ENCODE measurements at places on chromosomes 3 and 15. TPM values are rescaled to one million over a fixed set of nuclear protein-coding genes. Genes with fewer than 3 reads are reported as not detected.

Gene WNT5A
- 1.1 TPM for total RNA-seq

GRCh38 chr3:30188713-30189112 is 417.7 kb upstream of the TGFBR2 start:
- peak; percentile 28 for DNase-seq
- H3K27ac ChIP-seq, result no peak overlapping the region
- H3K4me1 ChIP-seq, result no peaks in the 10 kb centered on the region

- H3K27me3 ChIP-seq, result no peaks in the 10 kb centered on the region
- H3K4me3 ChIP-seq, result no peak overlapping the region
- DNase-seq, result no peak
- H3K4me1 ChIP-seq, result peaks cover 47% of the 10 kb centered on the region
- H3K27ac ChIP-seq, result no peak overlapping the region
These were observed 111.5 kb downstream of the PDZRN3 start for GRCh38 chr3:73513260-73513659.

- H3K36me3 ChIP-seq, result no peaks in the 10 kb centered on the region
- no peak for DNase-seq
- no peak overlapping the region for H3K4me3 ChIP-seq
- H3K4me1 ChIP-seq, result no peaks in the 10 kb centered on the region
- H3K27ac ChIP-seq, result no peak overlapping the region
- no peaks in the 10 kb centered on the region for H3K27me3 ChIP-seq
These were observed 526.8 kb upstream of the CCDC54 start for GRCh38 chr3:106850437-106850836.

Gene ROPN1B
- not detected for total RNA-seq

GRCh38 chr3:4449043-4449805 is 17.8 kb downstream of the SUMF1 start:
- peaks cover 3% of the 10 kb centered on the region for H3K36me3 ChIP-seq
- H3K4me3 ChIP-seq, result no peak overlapping the region

Gene IGSF10
- 0.22 TPM for total RNA-seq

Gene ABHD17C
- 2.6 TPM for total RNA-seq

- H3K36me3 ChIP-seq, result no peaks in the 10 kb centered on the region
- no peak for DNase-seq
- no peak overlapping the region for H3K27ac ChIP-seq
- peaks cover 68% of the 10 kb centered on the region for H3K4me1 ChIP-seq
These were observed 19.5 kb downstream of the BMF start for GRCh38 chr15:40088929-40089755.

GRCh38 chr15:60009124-60009960 is 5.2 kb downstream of the FOXB1 start:
- peaks cover 14% of the 10 kb centered on the region for H3K27me3 ChIP-seq
- H3K4me3 ChIP-seq, result no peak overlapping the region
- no peak for DNase-seq
- H3K27ac ChIP-seq, result no peak overlapping the region

DNA sequence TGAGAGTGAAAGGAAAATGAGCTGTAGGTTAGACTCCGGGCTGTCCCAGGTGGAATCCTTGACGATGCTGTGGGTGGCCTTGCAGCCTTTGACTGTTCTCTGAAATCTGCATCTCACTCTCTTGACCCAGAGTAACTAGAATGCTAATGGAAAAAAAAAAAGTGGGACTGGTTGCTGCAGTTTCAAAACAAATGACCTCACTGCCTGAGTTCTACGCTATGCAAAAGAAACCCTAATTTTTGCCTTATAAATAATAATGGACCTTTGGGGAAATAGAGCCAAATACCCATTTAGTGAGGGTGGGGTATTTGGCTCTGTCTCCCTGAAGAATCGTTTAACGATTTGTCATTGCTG is 309.7 kb upstream of the C2CD4B start:
- peak overlapping the region; percentile 82 for H3K27ac ChIP-seq
- no peaks in the 10 kb centered on the region for H3K27me3 ChIP-seq
- DNase-seq, result no peak
- peaks cover 64% of the 10 kb centered on the region for H3K4me1 ChIP-seq

GRCh38 chr3:52773361-52774065 is 2.8 kb upstream of the NEK4 start:
- peaks cover 15% of the 10 kb centered on the region for H3K4me1 ChIP-seq
- no peak overlapping the region for H3K4me3 ChIP-seq
- DNase-seq, result no peak

- H3K4me1 ChIP-seq, result no peaks in the 10 kb centered on the region
- DNase-seq, result no peak
- no peaks in the 10 kb centered on the region for H3K36me3 ChIP-seq
These were observed 326.4 kb downstream of the GBE1 start for GRCh38 chr3:81435050-81435449.

DNA sequence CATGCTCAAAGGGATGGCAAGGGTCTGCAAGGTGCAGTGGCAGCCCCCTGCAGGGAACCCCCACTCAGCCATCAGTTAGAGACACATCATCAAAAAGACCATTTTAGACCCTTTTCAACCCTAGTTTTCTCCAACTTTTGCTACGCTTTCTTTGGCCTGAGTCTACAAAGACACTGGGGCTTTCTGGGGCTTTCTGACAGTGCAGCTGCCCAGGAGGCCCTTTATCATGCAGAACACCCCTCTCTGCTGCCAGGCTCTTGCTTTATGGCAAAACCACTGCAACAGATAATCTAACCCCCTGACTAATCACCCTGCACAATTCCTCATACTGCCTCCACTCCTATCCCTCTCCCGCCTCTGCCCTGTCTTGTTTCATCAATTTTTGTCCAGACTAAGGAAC is 2.4 kb downstream of the NMNAT3 start:
- H3K36me3 ChIP-seq, result no peaks in the 10 kb centered on the region
- H3K4me3 ChIP-seq, result no peak overlapping the region
- no peak for DNase-seq
- no peak overlapping the region for H3K27ac ChIP-seq

Gene DLL4
- 7.2 TPM for total RNA-seq

Gene CPNE9
- not detected for total RNA-seq

GRCh38 chr3:46709721-46710120 is 7.9 kb downstream of the PRSS50 start:
- no peak overlapping the region for H3K27ac ChIP-seq
- peak; percentile 23 for DNase-seq
- H3K36me3 ChIP-seq, result no peaks in the 10 kb centered on the region
- no peaks in the 10 kb centered on the region for H3K27me3 ChIP-seq
- H3K4me1 ChIP-seq, result peaks cover 24% of the 10 kb centered on the region

DNA sequence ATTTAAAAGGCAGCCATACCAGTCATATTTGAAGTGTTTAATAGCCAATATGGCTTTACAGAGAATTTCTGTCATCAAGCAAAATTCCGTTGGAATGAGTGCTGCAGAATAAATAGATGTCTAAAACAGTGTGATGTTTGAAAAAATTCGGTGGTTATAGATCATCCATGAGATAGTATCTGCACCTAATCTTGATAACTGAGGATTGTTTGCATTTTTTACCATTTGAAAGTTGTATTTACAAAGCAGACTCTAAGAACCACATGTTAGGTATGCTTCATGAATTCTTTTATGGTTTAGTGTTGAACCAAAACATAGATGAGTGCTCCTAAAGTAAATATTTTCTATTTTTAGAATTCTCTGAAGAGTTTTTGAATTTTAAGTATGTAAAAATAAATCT is 476.1 kb downstream of the NAALADL2 start:
- H3K27me3 ChIP-seq, result no peaks in the 10 kb centered on the region
- H3K36me3 ChIP-seq, result no peaks in the 10 kb centered on the region
- DNase-seq, result no peak

GRCh38 chr3:2826453-2826852 is 283.7 kb downstream of the IL5RA start:
- no peaks in the 10 kb centered on the region for H3K4me1 ChIP-seq
- H3K4me3 ChIP-seq, result no peak overlapping the region
- DNase-seq, result no peak
- no peaks in the 10 kb centered on the region for H3K36me3 ChIP-seq
- H3K27me3 ChIP-seq, result no peaks in the 10 kb centered on the region
- no peak overlapping the region for H3K27ac ChIP-seq

DNA sequence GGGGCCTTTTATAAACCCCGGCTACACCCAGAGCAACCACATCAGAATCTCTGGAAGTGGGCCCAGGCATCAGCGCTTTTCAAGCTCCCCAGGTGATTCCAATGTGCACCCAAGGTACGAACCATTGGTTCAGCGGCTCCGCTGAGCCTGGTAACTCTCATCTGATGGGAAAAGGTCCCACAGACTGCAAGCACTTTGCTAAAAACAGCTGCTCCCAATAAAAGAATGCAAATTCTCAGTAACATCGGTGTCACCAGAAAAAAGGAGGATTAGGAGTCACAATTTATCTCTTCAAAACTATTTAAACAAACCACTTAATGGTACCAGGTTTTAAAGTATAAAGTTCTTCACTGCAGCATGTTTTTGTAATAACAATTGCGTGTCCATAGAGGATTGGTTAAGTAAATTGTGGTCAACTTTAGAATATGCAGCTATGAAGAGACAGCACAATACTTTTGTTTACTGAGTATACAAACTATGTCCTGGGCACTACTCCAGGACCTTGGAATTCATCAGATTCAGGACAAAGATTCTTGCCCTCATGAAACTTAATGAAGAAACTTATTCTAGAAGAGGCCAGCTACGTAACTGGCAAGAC is 660.7 kb upstream of the ADAMTS9 start:
- H3K4me3 ChIP-seq, result no peak overlapping the region
- no peak for DNase-seq
- no peaks in the 10 kb centered on the region for H3K27me3 ChIP-seq
- H3K36me3 ChIP-seq, result no peaks in the 10 kb centered on the region

GRCh38 chr3:184314700-184315542 is 515 bp downstream of the EIF4G1 start:
- H3K27me3 ChIP-seq, result no peaks in the 10 kb centered on the region
- peak; percentile 96 for DNase-seq
- H3K36me3 ChIP-seq, result peaks cover 31% of the 10 kb centered on the region
- H3K27ac ChIP-seq, result peak overlapping the region; percentile 96
- peaks cover 40% of the 10 kb centered on the region for H3K4me1 ChIP-seq

GRCh38 chr15:88624156-88624970 is 3.2 kb downstream of the AEN start:
- no peaks in the 10 kb centered on the region for H3K27me3 ChIP-seq
- H3K4me3 ChIP-seq, result peak overlapping the region; percentile 27
- DNase-seq, result no peak
- H3K27ac ChIP-seq, result peak overlapping the region; percentile 8
- H3K4me1 ChIP-seq, result peaks cover 34% of the 10 kb centered on the region

GRCh38 chr3:118813472-118813871 is 221.2 kb downstream of the IGSF11 start:
- DNase-seq, result no peak
- H3K4me1 ChIP-seq, result no peaks in the 10 kb centered on the region
- H3K27me3 ChIP-seq, result no peaks in the 10 kb centered on the region
- no peaks in the 10 kb centered on the region for H3K36me3 ChIP-seq
- no peak overlapping the region for H3K27ac ChIP-seq

Gene RCCD1
- 4.4 TPM for total RNA-seq

DNA sequence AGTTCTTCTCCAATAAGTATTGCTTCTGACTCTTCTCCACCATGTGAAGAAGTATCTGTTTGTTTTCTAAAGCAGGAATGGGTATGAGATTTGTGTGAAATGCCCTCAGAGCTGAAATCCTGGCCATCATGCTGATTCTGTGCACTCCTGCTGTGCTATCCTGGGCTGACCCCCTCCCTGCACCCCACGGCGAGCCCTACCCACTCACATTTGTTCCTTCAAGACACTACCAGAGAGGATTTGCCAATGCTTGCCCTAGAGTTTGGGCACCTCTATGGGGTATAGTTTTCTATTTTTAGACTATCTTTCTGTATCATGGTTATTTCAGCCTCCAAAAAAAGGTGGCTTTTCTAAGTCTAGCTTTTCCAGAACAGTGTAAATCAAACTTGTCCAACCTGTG is 18.5 kb downstream of the TXNRD3 start:
- no peaks in the 10 kb centered on the region for H3K27me3 ChIP-seq
- no peak overlapping the region for H3K4me3 ChIP-seq
- no peak for DNase-seq
- H3K4me1 ChIP-seq, result peaks cover 14% of the 10 kb centered on the region
- peak overlapping the region; percentile 10 for H3K27ac ChIP-seq
- peaks cover 57% of the 10 kb centered on the region for H3K36me3 ChIP-seq

Gene FBLN2
- total RNA-seq, result 24.9 TPM

Gene CTXN2
- not detected for total RNA-seq

DNA sequence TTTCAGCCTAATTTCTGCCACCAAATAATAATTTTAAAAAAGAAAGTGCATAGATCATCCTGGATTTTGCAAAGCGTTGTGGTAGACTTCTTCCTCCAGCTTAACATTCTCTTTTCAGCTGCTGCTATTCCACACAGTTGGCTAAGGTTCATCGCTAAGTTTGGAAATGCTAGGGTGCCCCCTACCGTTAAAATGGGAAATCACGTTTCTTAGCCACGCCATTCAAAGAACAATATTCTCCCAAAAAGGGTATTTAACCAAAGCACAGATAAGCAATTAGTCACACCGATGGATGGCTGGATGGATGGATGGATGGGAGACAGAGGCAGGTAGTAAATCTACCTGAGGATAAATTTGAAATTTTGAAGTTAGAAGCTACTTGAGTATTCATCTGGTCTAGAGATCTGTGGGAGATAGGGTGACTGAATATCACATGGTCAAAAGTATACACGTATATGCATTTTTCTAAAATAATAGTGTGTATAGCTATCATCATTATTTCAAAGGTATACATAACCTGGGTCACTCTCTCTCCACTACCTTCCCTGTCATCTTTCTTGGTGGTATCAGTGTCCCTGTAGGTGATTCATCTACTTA is 67.2 kb downstream of the EFHB start:
- H3K4me1 ChIP-seq, result no peaks in the 10 kb centered on the region
- no peaks in the 10 kb centered on the region for H3K36me3 ChIP-seq
- no peak overlapping the region for H3K27ac ChIP-seq
- H3K4me3 ChIP-seq, result no peak overlapping the region
- no peak for DNase-seq

- no peak overlapping the region for H3K27ac ChIP-seq
- no peak overlapping the region for H3K4me3 ChIP-seq
- peaks cover 15% of the 10 kb centered on the region for H3K4me1 ChIP-seq
- H3K36me3 ChIP-seq, result no peaks in the 10 kb centered on the region
These were observed 264.8 kb upstream of the HES1 start for GRCh38 chr3:193871220-193871485.

Gene ITIH3
- total RNA-seq, result 0.25 TPM

Gene TMEM44
- 2.6 TPM for total RNA-seq

Gene SEMA6D
- total RNA-seq, result 7.4 TPM

DNA sequence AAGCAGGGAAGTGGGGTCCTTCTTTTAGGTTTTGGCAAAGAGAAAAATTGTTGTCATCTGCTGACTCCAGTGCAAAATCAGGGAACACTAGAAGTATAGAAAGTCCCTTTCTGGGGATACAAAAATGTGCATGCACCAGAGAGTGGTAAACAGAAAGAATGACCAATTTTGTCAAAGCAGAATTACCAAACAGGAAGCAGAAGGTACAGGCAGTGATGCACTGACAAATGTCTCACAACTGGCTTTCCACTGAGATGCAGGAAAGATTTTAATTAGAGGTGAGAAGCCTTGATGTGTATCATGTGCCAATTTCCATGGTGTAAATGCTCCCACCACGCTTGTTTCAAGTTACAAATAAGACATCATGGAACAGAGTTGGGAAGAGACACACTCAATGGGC is 66.0 kb downstream of the TRIM69 start:
- H3K36me3 ChIP-seq, result no peaks in the 10 kb centered on the region
- H3K4me1 ChIP-seq, result no peaks in the 10 kb centered on the region
- peaks cover 6% of the 10 kb centered on the region for H3K27me3 ChIP-seq
- H3K4me3 ChIP-seq, result no peak overlapping the region

Data from psoas muscle (tissue), 8 donors.